Aorta (tissue), 5 donors: ENCODE measurements at places on chromosomes 2 and 18. TPM values are rescaled to one million over a fixed set of nuclear protein-coding genes. Genes with fewer than 3 reads are reported as not detected.

Gene ANKRD30B
- not detected for total RNA-seq

Gene MAB21L4
- not detected for total RNA-seq

Gene RNF125
- total RNA-seq, result 6.7 TPM

Gene ST6GAL2
- 107 TPM for total RNA-seq

DNA sequence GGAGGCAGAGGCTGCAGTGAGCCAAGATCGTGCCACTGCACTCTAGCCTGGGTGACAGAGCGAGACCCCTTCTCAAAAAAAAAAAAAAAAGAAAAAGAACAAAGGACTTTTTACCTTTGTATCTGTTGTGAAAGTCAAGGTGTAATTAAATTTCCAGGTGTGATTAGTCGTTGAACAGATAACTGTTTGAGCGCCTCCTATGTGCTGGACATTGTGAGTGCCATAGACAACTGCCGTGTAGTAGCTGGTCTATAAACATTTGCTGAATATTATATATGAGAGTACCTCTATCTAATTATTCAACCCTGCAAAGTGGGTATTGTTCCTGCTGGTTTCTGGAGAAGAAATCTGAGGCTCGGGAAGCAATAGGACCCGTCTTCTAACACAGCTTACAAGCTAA lies 71.8 kb downstream of the ASAP2 start:
- no peak for DNase-seq

DNA sequence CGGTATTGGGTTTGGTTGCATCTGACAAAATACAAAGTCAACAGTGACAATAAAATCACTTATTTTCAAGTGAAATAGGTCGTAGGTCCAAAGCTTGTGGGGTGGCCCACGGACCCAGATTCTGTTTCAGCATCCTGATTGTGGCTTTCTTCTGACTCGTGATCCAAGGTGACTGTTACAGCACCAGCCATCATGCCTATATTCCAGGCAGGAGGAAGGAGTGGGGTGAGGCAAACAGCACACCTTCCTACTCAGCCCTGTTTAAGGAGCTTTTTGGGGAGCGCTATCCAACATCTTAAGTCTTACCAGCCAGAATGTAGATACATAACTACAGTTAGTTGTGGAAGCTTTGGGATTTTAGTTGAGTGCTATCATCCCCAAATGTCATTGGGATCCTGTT lies 8.7 kb upstream of the SNORC start:
- no peak for DNase-seq

DNA sequence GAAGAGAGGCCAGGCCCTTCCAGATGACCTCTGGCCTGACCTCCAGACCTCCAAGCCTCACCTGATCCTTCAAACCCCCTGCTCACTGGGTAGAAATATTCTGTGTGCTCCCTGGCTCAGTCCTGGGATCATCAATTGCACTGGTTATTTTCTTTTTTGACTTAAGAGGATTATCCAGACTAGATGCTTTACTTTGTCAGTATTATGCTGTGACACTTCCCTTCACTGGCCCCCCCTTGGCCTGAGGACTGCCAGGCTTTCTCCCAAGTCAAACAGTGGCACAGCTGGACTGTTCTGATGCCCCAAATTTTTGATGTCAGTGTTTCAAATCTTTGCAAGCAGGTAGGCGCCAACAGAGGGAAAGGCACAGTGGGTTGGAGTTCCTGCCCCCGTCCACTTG lies 156.3 kb upstream of the SKOR2 start:
- no peak for DNase-seq

DNA sequence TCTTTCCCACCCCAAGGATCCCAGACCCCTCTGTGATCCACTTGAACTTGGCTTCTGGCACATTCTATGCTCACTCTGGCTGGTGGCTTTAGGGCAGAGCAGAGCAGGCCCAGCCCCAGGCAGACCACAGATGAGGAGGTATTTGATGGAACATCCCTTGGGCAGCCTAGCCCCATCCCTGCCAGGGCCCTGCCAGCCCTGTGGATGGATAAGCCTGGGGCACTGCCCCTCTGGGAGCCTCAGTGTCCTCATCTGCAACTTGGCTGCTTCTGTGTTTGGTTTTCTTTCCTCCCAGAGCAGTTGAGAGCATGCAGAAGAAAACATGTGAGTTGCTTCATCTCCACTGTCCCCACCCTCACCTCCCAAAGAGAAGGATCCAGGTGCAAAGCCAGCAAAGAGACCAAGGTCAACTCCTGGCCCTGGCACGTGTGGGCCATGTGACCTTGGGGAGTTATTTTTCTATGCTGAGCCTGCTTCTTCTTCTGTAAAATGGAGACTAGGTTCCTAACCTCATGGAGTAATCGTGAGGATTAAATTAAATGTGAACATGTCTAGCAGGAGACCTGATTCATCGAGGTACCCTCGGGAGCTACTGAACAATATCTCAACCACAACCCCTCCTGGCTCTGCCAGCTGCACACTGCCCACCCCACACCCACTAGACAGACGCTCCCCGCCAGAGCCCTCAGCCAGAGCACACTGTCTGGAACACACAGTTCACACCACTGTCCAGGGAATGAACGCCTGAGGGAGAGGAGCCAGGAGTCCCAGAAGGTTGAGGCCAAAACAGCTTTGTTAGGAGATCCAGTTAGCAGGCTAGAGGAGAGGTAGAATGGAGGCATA lies 14.6 kb upstream of the TNS1 start:
- DNase-seq, result peak; percentile 69

GRCh38 chr18:77560341-77560992 lies 310.8 kb downstream of the GALR1 start:
- no peak for DNase-seq

- DNase-seq, result no peak
These were observed 35.0 kb upstream of the CCDC85A start for GRCh38 chr2:56148825-56149224.

DNA sequence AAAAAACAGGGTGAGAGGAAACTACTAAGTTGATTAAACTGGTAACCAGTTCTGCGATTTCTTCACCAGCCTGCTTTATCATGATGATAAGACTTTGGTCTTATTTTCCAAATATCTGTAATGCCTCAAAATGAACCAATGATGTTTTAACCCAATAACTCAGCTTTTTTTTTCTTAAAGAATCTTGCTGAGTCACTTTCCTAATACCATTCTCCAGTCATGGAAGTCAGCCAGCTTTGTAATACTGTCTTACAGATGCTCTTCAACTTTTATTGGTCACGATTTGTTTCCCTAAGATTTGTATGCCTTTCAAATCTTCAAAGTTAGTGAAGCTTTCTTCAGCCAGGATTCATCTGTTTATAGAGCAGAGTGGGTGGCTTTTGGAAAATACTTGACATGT lies 47.7 kb upstream of the SMIM21 start:
- DNase-seq, result no peak

DNA sequence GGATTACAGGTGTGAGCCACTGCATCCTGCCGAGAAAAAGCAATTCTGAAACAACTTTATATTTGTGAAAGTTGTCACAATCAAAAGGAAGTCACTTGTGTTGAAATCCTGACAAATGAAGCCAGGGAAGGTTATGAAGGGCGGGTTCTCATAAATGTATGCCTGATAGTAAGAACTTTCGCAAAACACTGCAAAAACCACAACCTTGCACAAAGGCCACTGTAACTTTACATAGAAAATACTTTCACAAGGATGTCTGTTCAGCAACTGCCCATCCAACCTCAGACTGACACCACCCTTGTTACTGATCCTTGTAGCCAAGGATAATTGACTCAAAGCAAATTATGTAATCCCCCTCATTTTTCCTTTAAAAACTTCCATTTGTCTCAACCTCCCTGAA lies 90.6 kb downstream of the SLC4A3 start:
- no peak for DNase-seq
